Bone marrow (tissue), 2 donors: ENCODE measurements at places on chromosomes 13 and 19.

DNA sequence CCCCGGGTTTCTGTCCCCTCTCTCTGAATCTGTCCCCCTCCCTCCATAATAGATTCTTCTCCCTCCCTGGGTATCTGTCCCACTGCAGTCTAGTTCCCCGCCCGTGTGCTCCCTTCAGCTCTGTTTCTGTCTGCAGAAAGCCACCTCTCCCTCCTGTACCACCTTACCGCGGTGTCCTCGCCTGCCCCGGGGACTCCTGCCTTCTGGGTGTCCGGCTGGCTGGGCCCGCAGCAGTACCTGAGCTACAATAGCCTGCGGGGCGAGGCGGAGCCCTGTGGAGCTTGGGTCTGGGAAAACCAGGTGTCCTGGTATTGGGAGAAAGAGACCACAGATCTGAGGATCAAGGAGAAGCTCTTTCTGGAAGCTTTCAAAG lies 1.3 kb downstream of the FCGRT start:
- no peak for DNase-seq

DNA sequence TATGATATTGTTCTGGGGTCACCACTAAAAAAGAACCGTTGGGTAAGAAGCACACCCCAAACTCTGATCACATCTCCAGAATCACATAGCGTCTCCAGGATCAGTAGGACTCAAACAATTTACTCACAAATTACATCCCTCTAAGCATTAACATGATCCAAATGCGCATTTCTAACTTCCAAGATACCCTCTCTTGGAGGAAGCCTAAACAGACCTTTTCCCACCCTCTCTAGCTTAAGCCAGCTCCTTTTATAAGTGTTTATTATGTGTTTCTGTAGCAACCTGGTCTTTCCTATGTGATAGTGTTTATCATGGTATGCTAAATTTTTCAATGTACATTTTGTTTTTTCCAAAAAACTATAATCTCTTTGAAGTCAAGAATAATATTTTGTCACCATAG lies 1846.5 kb downstream of the OLFM4 start:
- DNase-seq, result no peak

- no peak for DNase-seq
Measured at GRCh38 chr13:110445722-110446574, 115.6 kb downstream of the RAB20 start.

GRCh38 chr13:18953139-18953930 lies 228.3 kb downstream of the TUBA3C start:
- DNase-seq, result no peak

DNA sequence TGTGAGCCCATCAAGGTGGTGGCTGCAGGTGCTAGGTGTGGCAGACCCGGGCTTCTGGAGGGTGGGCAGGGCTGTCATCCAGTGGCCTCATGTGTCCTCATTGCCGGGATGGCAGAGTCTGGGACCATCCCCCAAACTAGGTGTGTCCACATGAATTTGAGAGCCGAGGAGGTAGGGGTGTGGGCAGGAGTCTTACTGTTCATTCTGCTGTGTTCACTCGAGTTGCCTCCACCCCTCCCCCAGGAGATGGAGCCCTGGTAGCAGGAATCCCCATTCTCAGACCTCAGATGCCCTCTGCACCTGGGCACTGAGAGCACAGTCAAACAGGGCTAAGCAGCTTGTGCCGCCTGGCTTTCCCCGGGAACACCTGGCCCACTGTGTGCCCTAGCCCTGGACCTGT lies 22.4 kb downstream of the NAXD start:
- no peak for DNase-seq

GRCh38 chr13:92012787-92013186 lies 614.4 kb downstream of the GPC5 start:
- DNase-seq, result no peak

DNA sequence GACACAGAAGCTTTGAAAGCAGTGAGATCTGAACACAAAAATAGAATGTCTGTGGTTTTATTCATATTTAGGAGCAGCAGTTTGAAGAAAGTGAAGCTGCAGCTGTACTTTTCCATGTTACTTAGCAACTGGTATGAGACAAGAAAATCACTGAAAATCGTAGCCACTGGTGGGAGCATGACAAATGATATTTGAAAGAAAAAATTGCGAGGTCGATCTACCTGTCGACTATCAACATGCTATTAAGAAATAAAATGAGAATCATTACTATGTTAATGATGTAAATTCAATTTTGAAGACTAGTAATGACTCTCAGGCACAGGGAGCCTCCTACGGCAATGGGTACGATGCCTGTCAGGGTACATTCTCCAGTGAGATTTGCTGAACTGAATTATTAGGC lies 436.4 kb downstream of the SLITRK5 start:
- no peak for DNase-seq

DNA sequence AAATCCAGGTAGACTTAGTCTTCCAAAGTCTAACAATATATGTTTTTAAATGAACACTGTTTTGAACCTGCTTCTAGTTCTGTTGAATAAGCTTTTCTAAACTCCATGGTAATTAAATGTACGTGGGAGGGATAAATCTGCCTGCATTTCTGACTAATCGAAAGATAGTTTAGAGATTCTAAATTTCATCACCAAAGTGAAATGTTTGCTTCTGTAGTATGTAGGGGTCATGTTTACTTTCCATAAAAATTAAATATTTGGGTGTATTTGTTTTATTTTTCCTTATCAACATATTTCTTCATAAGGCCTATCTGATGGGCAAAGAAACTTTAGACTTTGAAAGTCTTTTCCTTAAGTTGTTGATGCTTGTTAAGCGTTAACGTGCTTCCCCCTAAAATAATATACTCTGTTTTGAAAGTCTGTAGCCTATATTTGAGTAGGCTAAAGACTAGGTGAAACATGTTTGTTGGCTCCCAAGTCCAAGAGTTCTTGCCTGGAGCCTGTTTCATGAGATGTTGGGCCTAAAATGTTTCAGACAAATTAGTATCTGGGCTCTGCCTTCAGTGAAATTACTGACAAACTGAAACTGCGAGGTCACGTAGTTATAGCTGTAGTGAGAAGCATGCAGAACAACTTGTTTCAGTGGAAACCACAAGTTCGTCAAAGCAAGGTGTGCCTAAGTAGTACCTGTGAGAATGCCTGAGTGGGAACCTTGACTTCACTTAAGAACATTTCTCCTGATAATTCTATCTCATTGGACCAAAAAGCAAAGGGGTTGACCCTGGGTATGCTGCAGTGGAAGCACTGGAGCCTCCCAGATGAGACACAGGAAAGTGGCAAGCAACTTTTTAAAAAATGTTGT lies 126.2 kb downstream of the LMO7 start:
- DNase-seq, result peak; percentile 0

- DNase-seq, result no peak
Measured at GRCh38 chr13:52459668-52460067, 4.4 kb downstream of the CKAP2 start.

- DNase-seq, result no peak
Measured at GRCh38 chr13:106407338-106407737, 128.1 kb downstream of the EFNB2 start.

DNA sequence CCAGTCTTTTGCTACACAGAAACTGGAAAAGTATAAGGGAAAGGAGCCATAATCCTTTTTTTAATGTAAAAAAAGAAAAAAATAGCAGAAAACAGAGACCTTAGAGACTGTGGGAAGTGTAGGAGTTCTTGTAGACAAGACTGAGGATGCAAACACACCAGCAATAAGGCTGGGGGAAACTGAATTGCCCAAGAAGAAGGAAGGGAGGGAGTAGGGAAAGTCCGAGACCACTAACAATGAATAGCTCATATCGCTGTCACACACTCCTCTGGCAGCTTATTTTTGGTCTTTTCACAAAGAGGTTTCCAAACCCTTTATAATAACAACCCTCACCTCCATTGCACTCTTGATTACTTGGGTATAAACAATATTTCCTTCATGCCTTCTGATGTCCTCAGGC lies 952.0 kb downstream of the SLITRK5 start:
- peak; percentile 77 for DNase-seq

DNA sequence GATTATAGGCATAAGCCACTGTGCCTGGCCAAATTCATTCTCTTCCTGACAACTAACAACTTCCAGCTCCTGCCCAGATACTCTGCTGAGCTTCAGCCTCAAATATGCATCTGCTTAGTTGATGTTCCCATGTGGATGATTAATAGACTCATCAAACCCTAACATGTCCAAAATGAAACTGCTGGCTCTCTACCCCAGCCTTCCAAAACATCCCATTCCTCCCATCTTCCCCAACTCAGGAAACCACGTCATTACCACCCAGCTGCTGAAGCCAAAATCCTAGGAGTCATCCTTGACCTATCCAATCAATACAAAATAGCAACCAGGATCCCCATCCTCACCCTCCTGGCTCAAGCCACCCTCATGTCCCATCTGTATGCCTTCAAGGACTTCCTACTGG lies 20.9 kb downstream of the POU2F2 start:
- no peak for DNase-seq

DNA sequence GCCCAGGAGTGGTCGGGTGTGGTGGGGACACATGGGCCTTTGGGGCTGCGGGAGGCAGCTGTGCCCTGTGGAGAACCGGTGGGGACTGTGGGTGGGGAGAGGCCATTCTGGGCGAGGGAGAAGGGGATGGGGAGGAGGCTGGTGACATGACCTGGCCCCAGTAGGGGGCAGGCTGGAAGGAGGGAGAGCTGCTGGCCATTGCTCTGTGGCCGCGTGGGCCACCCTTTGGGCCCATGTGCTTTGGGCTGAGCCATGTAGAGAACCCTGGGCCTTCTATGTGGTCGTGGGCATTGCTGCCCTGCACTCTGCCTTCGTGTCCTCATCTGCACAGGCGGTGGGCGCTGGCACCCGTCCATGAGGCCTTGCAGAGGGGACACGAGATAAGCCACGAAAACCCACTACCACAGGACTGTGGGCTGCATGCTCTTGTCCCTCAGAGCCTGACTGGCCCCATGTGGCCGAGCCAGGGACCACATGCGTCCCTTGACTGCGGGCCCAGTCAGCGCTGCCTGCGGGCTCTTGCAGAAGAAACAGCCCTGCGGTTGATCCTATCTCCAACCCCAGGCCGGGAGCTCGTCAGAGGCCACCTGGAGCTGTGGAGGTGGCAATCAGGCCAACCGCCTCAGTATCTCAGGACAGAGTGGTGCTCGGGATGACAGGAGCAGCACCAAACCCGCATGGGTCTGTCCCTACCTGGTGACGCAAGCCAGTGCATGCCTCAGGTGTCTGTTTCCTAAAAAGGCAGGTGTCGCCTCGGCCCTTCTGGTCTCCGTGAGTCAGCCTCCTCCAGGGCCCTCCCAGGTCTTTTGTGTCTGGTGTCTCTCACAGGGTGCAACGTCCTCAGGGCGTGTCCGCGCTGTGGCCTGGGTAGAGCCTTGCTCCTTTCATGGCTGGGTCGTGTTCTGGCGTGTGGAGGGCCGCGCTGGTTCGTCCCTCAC lies 14.3 kb downstream of the FZR1 start:
- no peak for DNase-seq

- no peak for DNase-seq
Measured at GRCh38 chr13:113544071-113544891, 40.3 kb upstream of the TFDP1 start.

DNA sequence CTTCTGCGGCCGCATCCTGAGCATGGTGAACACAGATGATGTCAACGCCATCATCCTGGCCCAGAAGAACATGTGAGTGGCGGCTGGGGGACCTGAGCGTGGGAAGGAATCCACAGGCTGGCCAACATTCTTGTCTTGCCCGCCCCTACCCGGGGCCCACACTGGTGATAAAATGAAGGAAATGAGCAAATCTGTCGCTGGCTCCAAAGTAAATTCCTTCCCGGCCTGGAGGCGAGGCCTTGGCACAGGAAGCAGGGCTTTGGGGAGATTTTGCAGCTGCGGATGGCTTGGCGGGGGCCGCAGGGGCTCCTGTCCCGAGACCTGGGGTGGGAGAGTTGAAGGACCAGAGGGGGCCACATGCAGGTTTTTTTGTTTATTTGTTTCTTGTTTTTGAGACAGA lies 4.4 kb downstream of the KXD1 start:
- no peak for DNase-seq

GRCh38 chr19:5333581-5334365 lies 6.8 kb downstream of the PTPRS start:
- no peak for DNase-seq

- no peak for DNase-seq
Measured at GRCh38 chr13:34883396-34883795, 58.7 kb upstream of the NBEA start.

- DNase-seq, result no peak
Measured at GRCh38 chr19:13120817-13121216, 2.8 kb downstream of the NACC1 start.

GRCh38 chr13:110531671-110532083 lies 29.8 kb downstream of the RAB20 start:
- no peak for DNase-seq

- no peak for DNase-seq
Measured at GRCh38 chr13:45249662-45250061, 48.8 kb upstream of the KCTD4 start.

DNA sequence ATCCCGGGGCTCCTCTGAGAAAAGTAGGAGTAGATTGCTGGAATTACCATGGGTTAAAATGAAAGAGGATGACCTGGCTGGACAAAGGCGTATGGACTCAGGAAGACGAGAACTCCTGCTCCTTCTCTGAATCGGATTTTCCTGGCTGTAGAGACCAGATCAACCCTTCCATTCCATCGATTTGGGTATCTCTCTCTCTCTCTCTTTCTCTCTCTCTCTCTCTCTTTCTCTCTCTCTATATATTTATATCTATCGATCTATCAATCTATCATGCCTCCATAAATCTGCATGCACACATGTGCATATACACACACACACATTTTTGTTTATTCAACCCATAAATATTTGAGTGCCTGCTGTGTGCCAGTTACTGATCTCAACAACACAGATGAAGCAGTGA lies 234.9 kb downstream of the LMO7 start:
- DNase-seq, result no peak

- DNase-seq, result no peak
Measured at GRCh38 chr19:53865523-53865917, 2.2 kb upstream of the MYADM start.

- DNase-seq, result no peak
Measured at GRCh38 chr19:3572855-3573161, at the start of gene HMG20B. Gene HMG20B, plus strand, starts transcription at chr19:3572944. Its CDS starts 366 bp downstream, at chr19:3573310.

DNA sequence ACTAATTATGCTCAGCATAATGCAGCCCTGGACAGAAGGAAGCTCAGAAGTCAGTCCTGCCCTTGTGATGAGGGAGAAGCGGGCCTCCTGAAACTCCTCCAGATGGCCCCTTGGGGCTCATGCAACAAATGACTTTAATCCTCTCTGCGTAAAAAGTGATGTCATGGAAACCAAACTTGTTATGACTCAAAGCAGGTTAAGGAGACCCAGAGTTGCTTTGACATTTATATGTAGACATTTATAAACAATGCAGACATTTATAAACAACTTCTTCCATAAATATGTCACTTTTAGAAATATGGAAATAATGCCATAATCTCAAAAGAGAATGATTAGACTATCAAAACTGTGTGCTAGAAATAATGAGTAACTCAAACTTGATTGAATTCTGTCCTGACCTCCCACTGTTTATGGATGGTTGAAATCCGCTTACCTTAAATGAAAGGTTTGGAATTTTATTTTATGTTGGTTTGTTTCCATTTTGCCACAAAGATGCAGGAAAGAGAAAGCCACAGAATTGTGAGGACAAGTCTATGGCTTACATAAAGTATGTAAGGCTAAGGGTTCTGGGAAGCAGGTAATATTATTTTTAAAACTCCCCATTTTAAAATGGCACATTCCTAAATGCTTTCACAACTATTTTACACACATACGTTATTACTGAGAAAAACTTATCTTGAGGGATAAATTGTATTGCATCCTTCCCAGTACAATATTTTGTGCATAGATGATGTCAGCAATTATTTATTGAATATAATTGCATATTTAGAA lies 73.7 kb downstream of the CYSLTR2 start:
- no peak for DNase-seq
